ENCODE measurements at places on chromosomes 16 and 17.

DNA sequence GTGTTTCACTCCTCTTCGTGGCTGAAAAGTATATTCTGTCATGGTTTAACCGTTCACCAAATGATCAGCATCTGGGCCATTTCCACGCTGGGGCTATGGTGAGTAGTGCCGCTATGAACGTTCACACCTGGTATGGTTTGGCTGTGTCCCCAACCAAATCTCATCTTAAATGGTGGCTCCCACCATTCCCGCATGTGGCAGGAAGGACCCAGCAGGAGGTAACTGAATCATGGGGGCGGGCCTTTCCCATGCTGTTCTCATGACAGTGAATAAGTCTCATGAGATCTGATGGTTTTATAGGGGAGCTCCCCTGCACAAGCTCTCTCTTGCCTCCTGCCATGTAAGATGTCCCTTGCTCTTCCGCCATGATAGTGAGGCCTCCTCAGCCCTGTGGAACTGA is 45.7 kb upstream of the ZNF469 start:
- no peaks in the 10 kb centered on the region for H3K36me3 ChIP-seq
- no peak for DNase-seq
- no peak overlapping the region for H3K27ac ChIP-seq
- no peaks in the 10 kb centered on the region for H3K27me3 ChIP-seq
- no peaks in the 10 kb centered on the region for H3K4me1 ChIP-seq
- H3K4me3 ChIP-seq: no peak overlapping the region

GRCh38 chr16:81885976-81886586 is 107.0 kb downstream of the PLCG2 start:
- no peak overlapping the region for H3K4me3 ChIP-seq
- no peaks in the 10 kb centered on the region for H3K27me3 ChIP-seq
- no peaks in the 10 kb centered on the region for H3K4me1 ChIP-seq

GRCh38 chr16:57069053-57069452 is 23.3 kb upstream of the CPNE2 start:
- no peaks in the 10 kb centered on the region for H3K27me3 ChIP-seq
- no peaks in the 10 kb centered on the region for H3K36me3 ChIP-seq
- DNase-seq: no peak
- no peak overlapping the region for H3K4me3 ChIP-seq
- H3K27ac ChIP-seq: no peak overlapping the region
- H3K4me1 ChIP-seq: no peaks in the 10 kb centered on the region

GRCh38 chr17:80025796-80026195 is 9.9 kb downstream of the TBC1D16 start:
- no peaks in the 10 kb centered on the region for H3K36me3 ChIP-seq
- no peaks in the 10 kb centered on the region for H3K4me1 ChIP-seq
- H3K27me3 ChIP-seq: peaks cover 4% of the 10 kb centered on the region
- H3K27ac ChIP-seq: no peak overlapping the region
- no peak overlapping the region for H3K4me3 ChIP-seq

- DNase-seq: no peak
- no peaks in the 10 kb centered on the region for H3K36me3 ChIP-seq
- H3K4me1 ChIP-seq: no peaks in the 10 kb centered on the region
- H3K4me3 ChIP-seq: no peak overlapping the region
- no peaks in the 10 kb centered on the region for H3K27me3 ChIP-seq
- H3K27ac ChIP-seq: no peak overlapping the region
Measured at GRCh38 chr17:33798308-33798707, 456.8 kb upstream of the CCL2 start.
